K562 (cell line): ENCODE measurements at places on chromosomes 16 and 17. TPM values are rescaled to one million over a fixed set of nuclear protein-coding genes. Genes with fewer than 3 reads are reported as not detected.

The CMTM2 gene
- not detected in 2 replicates for polyA plus RNA-seq

The ZP2 gene
- not detected in 2 replicates for polyA plus RNA-seq

The ALOX15 gene
- not detected in 2 replicates for polyA plus RNA-seq

The TNFRSF13B gene
- not detected in 2 replicates for polyA plus RNA-seq

The CCDC78 gene
- 17.7 and 20.6 TPM in 2 replicates for polyA plus RNA-seq

The SHISA6 gene
- polyA plus RNA-seq, result not detected in 2 replicates

The DVL2 gene
- 25.8 and 28.5 TPM in 2 replicates for polyA plus RNA-seq

The MEIOC gene
- polyA plus RNA-seq, result not detected in 2 replicates

The TNK1 gene
- 4.2 and 6.8 TPM in 2 replicates for polyA plus RNA-seq

The CBX2 gene
- 17.4 and 18.4 TPM in 2 replicates for polyA plus RNA-seq

The CTRB2 gene
- not detected in 2 replicates for polyA plus RNA-seq

The IKZF3 gene
- 0.23 and 0.69 TPM in 2 replicates for polyA plus RNA-seq

The OR1F1 gene
- polyA plus RNA-seq, result 0.12 and 0.25 TPM in 2 replicates

The RGS9 gene
- 0.49 TPM in 2 replicates for polyA plus RNA-seq

The UNC13D gene
- polyA plus RNA-seq, result 147 and 160 TPM in 2 replicates

The CACNA1H gene
- polyA plus RNA-seq, result not detected in 2 replicates

The CCDC200 gene
- not detected in 2 replicates for polyA plus RNA-seq

The NPIPB13 gene
- 4.4 and 10.1 TPM in 2 replicates for polyA plus RNA-seq

The RPS6KB1 gene
- polyA plus RNA-seq, result 29.2 and 45.8 TPM in 2 replicates

The KCNH4 gene
- polyA plus RNA-seq, result 1.3 and 1.7 TPM in 2 replicates

The RNF227 gene
- polyA plus RNA-seq, result 4.7 and 6.7 TPM in 2 replicates

The JPT1 gene
- 144 and 237 TPM in 2 replicates for polyA plus RNA-seq

The IL21R gene
- 0.15 and 0.62 TPM in 2 replicates for polyA plus RNA-seq

The ATP2C2 gene
- polyA plus RNA-seq, result not detected in 2 replicates

The PRCD gene
- 0.21 TPM in 1 of 2 replicates, not detected in the other for polyA plus RNA-seq

The DLX4 gene
- 0.58 and 1.2 TPM in 2 replicates for polyA plus RNA-seq

The TAC4 gene
- polyA plus RNA-seq, result not detected in 2 replicates

The XAF1 gene
- polyA plus RNA-seq, result 0.07 TPM in 1 of 2 replicates, not detected in the other

The FCSK gene
- polyA plus RNA-seq, result 15.1 and 19.9 TPM in 2 replicates

The DGKE gene
- 4.3 and 5.1 TPM in 2 replicates for polyA plus RNA-seq
